ENCODE measurements at places on chromosomes 11 and 22. TPM values are rescaled to one million over a fixed set of nuclear protein-coding genes. Genes with fewer than 3 reads are reported as not detected.

GP1BB gene
- polyA plus RNA-seq, result 6.5 TPM

PNPLA3 gene
- 0.11 TPM for polyA plus RNA-seq

CCDC116 gene
- 0.27 TPM for polyA plus RNA-seq

VPS26B gene
- 36.8 TPM for polyA plus RNA-seq

SNX15 gene
- 29.5 TPM for polyA plus RNA-seq

CBLIF gene
- not detected for polyA plus RNA-seq

EMID1 gene
- polyA plus RNA-seq, result not detected

RIMBP3C gene
- polyA plus RNA-seq, result not detected

IFTAP gene
- 40.1 TPM for polyA plus RNA-seq

PLXNB2 gene
- polyA plus RNA-seq, result 35.1 TPM

PLEKHB1 gene
- polyA plus RNA-seq, result 0.82 TPM

CTNND1 gene
- polyA plus RNA-seq, result 40.3 TPM

CHRM1 gene
- polyA plus RNA-seq, result not detected

BAIAP2L2 gene
- 0.27 TPM for polyA plus RNA-seq

All from heart left ventricle (tissue), 16 donors.